ENCODE measurements at places on chromosomes 4 and X.

- no peak for DNase-seq
Observed at GRCh38 chr4:62618042-62618441, 1417.9 kb downstream of the ADGRL3 start.

DNA sequence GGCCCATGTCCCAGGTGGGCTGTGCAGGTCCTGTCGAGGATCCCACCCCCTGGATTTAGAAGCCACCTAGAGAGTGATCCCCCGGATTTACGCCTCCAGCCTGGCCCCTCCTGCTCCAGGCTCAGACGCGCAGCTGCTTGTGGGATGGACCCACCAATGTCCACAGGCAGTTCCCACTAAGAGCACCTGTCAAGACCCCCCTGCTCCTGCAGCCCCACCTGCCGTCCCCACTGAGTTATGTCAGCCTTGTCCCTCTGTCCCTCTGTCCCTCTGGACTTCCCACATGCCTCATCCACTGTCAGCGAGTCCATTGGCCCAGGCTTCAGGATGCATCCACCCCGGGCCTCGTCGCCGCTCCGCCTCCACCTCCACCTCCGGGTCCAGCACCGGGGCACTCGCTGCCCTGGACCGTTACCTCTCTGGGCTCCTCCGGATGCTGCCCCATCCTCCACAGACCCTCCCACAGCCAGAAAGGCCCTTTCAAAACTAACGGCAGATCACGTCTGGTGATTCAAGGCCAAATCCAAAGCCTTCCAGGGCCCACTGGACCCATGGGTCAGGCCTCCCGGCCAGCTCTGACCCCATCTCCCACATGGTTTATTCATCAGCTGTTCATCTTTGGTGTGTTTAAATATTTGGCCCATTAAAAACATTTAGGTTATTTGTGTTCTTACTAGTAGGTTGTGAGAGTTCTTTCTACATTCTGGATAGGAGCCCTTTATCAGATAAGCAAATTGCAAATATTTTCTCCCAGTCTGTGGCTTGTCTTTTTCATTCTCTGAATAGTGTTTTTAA is 28.3 kb downstream of the HTRA3 start:
- DNase-seq = no peak

DNA sequence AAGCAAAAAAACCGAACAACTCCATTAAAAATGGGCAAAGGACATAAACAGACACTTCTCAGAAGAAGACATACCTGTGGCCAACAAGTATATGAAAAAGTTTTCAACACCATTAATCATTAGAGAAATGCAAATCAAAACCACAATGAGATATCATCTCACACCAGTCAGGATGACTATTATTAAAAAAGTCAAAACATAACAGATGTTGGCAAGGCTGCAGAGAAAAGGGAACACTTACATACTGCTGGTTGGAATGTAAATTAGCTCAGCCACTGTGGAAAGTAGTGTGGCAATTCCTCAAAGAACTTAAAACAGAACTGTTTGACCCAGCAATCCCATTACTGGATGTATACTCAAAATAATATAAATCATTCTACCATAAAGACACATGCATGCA is 436.3 kb downstream of the KLHL13 start:
- DNase-seq = no peak

DNA sequence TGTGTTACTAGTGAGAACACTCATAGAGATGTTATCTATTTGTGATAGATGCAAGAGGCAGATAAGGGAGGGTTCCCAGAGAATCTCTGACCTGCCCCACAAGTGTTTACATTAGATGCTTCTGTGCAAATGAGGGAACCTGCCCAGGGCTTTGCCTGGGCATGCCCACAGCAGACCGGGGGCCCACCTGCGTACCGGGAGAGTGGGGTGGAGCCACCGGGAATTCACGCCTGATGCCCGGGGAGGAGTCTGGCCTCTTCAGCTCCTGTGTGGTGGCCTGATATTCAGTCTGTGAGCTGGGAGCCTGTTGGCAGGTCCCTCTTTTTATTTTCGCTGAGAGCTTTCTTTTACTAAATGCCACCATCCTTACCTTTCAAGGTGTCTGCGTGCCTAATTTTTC is 155.7 kb downstream of the SNCA start:
- DNase-seq = no peak

- no peak for DNase-seq
Observed at GRCh38 chr4:10837151-10837550, 152.6 kb upstream of the CLNK start.

DNA sequence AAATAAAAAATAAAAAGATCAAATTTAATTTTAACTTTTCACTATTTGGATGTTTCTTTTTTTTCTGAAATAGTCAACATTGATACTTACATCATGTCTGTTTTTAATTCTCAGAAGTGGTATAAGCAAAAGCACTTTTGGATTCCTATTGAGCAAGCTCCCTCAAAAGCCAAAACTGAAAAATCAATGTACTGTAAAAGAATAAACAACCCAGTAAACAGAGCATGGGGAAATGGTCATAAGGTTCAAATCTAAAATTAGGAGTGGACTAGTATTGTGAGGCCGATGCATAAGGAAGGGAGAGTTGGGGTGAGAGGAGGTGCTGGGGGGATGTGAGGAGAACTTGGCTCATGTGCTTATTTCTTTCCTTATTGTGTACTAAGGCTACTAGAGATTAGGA is 37.9 kb downstream of the NUDT6 start:
- DNase-seq = no peak

GRCh38 chr4:15702941-15703403 is at the start of gene BST1:
BST1 (plus strand) TSS chr4:15703065; CDS start chr4:15703145, 80 bp downstream.
- no peak for DNase-seq

DNA sequence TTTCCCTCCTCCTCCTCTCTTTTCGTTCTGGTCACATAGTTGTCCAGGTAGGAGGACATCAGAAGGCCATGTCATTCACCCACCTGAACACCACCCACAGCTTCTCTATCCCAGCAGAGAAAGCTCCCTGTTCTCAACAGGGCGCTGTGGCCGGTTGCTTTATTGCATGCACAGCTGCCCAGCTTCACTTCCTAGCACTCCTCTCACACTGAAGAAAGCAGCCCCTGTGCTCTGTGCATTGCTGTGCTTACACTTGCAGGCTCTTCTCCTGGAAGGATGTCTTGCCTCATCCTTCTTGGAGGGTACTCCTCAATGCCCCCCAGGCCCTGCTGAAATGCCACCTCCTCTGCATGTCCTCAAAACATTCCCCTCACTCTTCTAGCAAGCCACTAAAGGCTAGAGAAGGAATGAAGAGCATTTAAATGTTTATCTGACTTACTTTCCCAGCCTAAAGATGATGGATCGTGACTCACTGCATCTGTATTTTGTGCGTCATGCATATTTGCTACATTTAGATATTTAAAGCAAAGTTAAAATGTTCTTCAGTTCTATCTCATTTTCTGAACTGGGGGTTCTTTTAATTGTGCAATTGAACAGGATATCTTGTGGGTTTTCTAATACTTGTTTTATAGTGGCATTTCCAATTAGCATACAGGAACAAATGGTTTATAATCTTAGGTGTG is 186.4 kb upstream of the PUDP start:
- DNase-seq = no peak

GRCh38 chr4:39357002-39357401 is 9.2 kb downstream of the RFC1 start:
- no peak for DNase-seq

DNA sequence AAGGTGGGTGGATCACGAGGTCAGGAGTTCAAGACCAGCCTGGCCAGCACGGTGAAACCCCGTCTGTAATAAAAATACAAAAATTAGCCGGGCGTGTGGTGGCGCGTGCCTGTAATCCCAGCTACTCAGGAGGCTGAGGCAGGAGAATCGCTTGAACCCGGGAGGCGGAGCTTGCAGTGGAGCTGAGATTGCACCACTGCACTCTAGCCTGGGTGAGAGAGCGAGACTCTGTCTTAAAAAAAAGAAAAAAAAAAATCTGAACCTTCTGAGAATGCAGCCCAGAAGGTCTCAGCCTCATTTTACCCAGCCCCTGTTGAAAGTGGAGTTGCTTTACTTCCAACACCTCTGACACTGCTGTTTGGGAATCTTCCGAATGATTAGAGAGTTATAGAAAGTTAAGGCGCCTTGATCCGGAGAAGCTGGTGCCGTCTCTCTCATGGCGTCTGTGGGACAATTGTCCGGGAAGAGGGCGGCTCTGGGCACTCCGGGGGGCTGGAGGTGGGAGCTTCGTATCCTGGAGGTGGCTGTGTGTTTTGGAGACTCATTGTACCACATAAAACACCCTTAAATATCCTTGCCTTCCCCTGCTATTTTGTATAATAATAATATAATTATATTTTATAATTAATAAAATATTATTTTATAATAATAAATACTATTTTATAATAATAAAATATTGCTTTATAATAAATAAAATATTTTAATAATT is 92.7 kb upstream of the PPP2R3B start:
- no peak for DNase-seq

DNA sequence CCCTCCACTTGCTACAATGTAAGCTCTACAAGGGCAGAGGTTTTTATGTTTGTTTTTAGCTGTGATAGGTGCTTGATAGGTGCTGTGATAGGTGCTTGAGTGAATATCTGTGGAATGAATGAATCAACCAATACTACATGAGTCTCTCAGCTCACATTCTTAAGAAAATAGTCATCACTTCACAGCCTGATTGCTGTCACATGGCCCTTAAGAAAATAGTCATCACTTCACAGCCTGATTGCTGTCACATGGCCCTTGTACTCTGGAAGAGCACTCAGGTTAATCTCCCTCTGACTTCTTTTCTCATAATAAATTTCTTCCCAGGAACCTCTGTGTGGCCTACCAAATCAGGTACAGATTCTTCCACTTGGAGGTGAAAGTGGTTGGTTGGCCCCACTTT is 335.2 kb downstream of the TENM3 start:
- DNase-seq = no peak

GRCh38 chr4:168614281-168615057 is 117.6 kb downstream of the PALLD start:
- DNase-seq = no peak

DNA sequence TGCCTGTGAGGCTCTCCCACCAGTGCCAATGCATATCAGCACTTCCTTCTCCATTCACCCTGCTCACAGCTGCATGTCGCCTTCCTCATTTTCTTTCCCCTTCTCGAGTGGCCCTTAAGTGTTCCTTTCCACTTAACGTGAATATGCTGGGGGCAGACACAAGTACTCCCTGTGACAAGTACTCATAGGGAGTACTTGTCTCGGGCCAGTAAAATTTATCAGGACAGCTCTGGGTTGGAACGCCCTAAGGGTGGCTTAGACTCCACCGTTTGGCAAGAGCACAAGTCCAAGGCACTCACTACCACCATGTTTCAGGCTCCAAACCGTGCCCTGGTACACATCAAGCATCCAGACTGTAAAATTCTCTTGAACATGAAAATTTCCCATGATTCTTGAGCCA is 3.9 kb upstream of the LDOC1 start:
- no peak for DNase-seq

DNA sequence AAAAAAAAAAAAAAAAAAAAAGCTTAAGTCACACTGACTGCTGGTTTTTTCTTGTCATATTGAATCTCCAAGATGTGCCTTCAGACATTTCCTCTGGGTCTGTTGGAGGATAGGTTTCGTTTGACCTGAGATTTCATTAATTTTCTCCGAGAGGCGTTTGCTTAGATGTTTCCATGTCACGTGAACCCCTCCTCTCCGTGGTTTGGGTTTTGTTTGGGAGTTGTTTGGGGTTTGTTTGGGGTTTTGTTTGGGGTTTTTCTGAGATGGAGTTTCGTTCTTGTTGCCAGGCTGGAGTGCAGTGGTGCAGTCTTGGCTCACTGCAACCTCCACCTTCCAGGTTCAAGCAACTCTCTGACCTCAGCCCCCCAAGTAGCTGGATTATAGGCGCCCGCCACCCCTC is 40.8 kb upstream of the DHRSX start:
- no peak for DNase-seq

GRCh38 chrX:115892056-115892708 is 278.4 kb upstream of the AGTR2 start:
- DNase-seq = no peak

- DNase-seq = no peak
Observed at GRCh38 chr4:169957785-169958184, 68.4 kb downstream of the MFAP3L start.

DNA sequence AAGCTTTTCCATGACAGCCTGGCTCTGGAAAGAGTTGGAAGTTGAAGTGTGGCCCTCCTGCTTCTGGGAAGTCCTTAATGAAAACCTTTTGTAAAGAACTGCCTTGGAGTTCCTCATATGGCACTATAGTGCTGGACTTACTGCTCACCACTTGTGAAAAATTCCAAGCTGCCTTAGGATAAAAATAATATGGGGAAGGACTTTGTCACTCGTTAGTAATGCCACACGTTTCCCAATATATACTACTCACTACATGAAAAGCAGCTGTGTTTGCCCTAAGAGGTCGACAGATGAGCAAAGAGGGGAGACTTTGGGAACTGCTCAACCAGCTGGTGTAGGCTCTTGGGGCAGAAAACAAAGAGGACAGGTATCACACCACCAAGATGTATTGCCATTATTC is 11.7 kb downstream of the OPHN1 start:
- DNase-seq = no peak

DNA sequence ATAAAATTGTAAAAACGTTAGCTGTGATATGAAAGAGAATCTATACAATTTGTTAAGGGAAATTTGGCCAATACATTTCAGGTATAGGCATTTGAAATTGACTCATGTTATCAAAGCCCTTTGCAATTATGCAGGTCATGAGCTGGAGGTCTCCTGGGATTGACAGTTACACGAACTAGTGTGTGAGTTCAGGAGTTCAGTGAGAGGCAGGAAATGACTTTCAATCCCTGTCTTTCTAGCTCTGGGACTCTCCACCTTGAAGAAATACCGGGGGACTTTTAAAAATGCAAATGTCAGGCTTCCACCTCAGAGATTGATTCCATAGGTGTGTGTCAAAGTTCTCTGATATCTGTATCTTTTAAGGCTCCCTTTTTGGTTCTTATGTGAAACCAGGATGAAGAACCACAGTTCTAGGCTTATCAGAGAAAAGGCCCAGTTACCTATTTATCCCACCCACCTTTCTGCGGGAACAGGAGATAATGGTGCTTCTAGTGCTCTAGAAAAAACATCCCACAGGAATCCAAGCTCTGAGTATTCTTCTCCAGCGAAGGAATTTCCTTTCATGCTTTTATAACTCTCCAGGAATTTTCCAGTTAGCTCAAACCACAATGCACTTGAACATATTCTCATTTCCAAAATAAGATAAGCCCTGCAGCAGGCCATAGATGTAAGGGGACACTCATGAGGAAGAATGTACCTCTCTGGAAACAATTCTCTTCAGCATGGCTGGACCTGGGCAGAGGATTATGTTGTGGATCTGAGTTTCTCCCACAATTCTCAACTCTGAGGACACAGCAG is 501.0 kb downstream of the IDS start:
- DNase-seq = no peak

DNA sequence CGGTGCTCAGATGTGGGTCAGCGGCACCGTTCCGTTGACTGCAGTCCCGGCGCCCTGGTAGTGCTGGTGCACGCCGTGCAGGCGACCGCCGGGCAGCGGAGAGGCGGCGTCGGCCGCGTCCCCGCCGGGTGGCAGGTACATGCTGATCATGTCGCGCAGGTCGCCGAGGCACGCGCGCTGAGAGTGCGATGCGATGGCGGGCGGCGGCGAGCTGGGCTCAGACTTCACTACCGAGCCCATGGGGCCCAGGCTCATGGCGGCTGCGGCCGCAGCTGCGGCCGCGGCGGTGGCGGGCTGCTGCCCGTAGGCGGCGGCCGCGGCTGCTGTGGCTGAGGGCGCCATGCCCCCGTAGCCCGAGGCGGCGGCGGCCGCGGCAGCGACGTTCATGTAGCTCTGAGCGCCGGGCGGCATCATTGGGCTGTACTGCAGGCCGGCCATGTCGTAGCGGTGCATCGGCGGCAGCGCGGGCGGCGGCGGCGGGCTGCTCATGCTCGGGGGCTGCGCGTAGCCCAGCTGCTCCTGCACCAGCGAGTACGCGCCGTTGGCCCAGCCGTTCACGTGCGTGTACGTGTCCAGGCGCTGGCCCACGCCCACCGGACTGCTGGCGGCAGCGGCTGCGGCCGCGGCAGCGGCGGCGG is 1.0 kb downstream of the SOX3 start:
- DNase-seq = no peak
